Thoracic aorta (tissue), 2 donors: ENCODE measurements at places on chromosomes 5 and 9. TPM values are rescaled to one million over a fixed set of nuclear protein-coding genes. Genes with fewer than 3 reads are reported as not detected.

The CA9 gene
- total RNA-seq = 10.7 TPM

DNA sequence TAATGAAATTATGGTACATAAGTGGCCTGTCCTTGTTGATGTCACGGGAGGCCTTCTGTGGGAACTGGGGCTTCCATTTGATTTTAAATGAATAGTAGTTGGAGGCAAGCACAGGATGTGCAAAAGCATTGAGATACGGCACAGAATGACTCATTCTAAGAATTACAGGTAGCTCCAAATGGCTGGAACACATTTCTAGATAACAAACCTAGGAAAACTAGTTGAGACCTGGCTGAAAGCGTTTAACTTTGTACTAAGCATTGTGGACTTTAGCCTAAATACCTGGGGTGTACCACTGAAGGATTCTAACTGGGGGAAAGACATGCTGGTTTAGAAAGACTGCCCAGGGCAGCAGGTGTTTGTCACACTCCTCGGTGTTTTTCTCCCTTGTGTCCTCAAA, 9.4 kb downstream of the SKP2 start:
- H3K36me3 ChIP-seq = peaks cover 17% of the 10 kb centered on the region
- no peaks in the 10 kb centered on the region for H3K27me3 ChIP-seq
- no peak overlapping the region for H3K27ac ChIP-seq
- no peak overlapping the region for H3K4me3 ChIP-seq
- no peak for DNase-seq

The LCN15 gene
- not detected for total RNA-seq

DNA sequence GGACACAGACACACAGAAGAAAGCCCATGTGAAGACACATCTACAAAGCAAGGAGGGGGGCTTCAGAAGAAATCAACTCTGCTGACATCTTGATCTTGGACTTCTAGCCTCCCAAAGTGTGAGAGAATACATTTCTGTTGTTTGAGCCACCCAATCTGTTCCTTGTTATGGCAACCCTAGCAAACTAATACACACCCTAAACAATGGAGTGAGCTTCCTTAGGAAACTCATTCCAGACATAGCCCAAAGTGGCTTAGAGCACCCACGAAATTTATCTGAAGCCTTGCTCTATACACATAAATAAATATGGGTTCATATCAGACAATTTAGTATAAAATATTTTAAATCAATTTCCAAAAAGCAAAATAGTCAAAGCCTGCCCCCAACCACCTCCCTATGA, 7.6 kb upstream of the TBC1D2 start:
- no peaks in the 10 kb centered on the region for H3K27me3 ChIP-seq
- no peak overlapping the region for H3K4me3 ChIP-seq
- no peaks in the 10 kb centered on the region for H3K4me1 ChIP-seq
- H3K36me3 ChIP-seq = no peaks in the 10 kb centered on the region
- H3K27ac ChIP-seq = no peak overlapping the region

DNA sequence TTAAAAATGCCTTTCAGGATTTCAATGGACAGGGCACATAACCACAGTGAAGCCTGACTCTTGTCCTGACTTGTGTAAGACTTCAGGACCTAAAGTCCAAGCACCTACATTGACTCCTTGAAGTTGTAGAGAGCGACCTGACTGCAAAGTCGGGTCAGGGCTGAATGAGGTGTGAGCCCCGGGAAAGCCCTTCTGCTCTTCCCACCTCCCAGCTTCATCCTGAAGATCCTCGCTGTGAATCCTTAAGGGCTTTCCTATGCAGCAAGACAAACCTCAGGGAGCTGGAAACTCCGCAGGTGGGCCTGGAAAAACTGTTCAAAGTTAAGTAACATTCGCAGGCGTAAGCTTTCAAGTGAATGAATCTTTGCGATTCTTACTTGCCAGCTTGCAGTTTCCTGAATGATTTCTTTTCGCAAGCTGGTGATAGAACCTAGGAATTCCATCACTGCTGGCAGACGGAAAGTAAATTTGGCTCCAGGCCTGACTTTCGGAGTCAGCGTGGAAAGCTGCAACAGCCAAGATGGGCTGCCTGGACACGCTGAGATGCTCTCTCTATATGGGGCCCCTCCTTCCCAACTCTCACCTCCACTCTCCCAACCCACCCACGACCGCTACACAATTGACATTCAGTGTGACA, 10.9 kb downstream of the SEMA5A start:
- DNase-seq = no peak
- no peaks in the 10 kb centered on the region for H3K27me3 ChIP-seq
- H3K4me1 ChIP-seq = peaks cover 52% of the 10 kb centered on the region
- H3K36me3 ChIP-seq = no peaks in the 10 kb centered on the region

- H3K4me1 ChIP-seq = peaks cover 51% of the 10 kb centered on the region
- H3K36me3 ChIP-seq = peaks cover 4% of the 10 kb centered on the region
- H3K27me3 ChIP-seq = no peaks in the 10 kb centered on the region
- no peak for DNase-seq
Measured at GRCh38 chr9:127876764-127877562, 512 bp downstream of the AK1 start.

DNA sequence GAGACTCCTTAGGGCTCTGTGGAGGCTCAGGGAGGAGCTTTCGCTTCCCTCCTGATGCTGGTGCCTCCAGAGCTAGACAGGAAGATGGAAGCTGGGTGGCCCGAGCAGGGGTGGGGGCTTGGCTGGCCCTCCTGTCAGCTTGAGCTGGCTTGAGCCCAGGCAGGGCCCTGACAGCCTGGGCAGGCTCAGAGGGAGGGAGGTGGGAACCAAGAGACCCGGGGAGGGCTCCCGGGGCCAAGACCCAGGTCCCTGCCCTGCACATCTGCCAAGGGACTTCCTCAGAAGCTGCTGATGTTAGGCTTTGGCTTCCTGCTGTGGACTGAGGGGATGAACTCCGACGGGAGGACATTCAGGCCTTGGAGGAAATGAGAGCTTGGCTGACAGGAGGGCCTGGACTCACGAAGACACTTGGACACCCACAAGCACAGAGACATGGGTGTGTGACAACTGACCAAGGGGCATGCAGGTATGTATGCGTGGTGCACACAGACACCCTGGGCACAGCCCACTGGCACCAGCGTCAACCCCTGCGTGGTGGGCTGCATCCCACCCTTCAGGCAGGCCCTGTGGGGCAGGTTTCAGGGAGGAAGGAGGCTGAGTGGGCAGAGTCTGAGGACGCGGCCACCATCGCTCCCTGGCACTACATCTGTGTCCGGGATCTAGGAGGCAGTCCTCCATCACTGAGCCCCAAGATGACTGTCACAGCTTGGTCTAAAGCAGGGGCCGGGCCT, 1.7 kb upstream of the LTC4S start:
- H3K36me3 ChIP-seq = no peaks in the 10 kb centered on the region
- no peak for DNase-seq
- H3K27me3 ChIP-seq = no peaks in the 10 kb centered on the region

The CDH9 gene
- total RNA-seq = not detected

DNA sequence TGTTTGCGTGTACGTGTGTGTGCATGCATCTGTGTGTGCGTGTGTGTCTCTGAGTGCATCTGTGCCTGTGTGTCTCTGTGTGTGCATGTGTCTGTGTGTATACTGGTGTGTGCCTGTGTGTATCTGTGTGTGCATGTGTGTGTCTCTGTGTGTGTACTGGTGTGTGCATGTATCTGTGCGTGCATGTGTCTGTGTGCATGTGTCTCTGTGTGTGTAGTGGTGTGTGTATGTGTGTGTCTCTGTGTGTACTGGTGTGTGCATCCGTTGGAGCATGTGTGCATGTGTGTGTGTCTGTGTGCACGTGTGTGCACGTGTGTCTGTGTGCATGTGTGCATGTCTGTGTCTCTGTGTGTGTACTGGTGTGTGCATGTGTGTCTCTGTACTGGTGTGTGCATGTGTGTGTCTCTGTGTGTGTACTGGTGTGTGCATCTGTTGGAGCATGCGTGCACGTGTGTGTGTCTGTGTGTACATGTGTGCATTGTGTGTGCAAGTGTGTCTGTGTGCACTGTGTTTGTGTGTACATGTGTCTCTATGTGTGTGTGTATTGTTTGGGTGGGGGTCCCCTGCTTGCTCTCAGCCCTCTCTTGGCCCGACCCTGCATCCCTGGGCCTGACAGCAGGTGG, 23.8 kb upstream of the NOTCH1 start:
- DNase-seq = no peak
- no peaks in the 10 kb centered on the region for H3K36me3 ChIP-seq
- H3K27ac ChIP-seq = no peak overlapping the region
- H3K4me3 ChIP-seq = no peak overlapping the region
- H3K27me3 ChIP-seq = no peaks in the 10 kb centered on the region

GRCh38 chr5:91145333-91145620, 237.8 kb downstream of the ARRDC3 start:
- no peaks in the 10 kb centered on the region for H3K27me3 ChIP-seq
- H3K27ac ChIP-seq = peak overlapping the region; percentile 71
- H3K4me1 ChIP-seq = peaks cover 64% of the 10 kb centered on the region
- no peak for DNase-seq
- H3K4me3 ChIP-seq = peak overlapping the region; percentile 42
- H3K36me3 ChIP-seq = no peaks in the 10 kb centered on the region

DNA sequence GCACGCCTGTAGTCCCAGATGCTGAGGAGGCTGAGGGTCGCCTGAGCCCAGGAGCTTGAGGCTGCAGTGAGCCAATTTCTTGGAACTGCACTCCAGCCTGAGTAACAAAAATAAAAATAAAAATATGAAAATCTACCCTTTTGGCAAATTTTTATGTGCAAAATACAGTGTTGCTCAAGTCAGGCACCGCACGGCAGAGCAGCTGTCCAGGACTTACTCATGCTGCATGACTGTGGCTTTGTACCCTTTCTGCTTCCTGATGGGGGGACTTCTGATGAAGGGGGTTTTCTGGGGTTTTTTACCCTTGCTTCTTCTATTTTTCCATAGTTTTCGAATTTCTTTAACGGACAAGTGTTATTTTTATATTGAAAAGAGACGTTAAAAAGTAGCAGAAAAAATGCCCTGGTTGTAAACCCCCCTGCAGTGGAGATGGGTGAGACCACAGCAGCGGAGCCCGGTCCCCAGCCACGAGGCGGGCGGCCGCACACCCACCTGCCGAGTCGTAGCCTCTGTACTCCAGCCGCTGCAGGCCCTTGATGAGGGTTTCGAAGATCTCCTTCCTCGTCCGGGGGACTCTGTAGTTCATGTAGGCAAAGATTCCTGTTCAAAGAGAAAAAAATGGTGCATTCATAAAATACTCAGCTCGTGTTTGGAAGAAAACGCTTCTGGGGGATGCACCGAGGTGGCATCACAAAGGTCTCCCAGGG, 15.0 kb downstream of the GFPT2 start:
- DNase-seq = no peak
- no peak overlapping the region for H3K4me3 ChIP-seq
- no peaks in the 10 kb centered on the region for H3K4me1 ChIP-seq
- H3K36me3 ChIP-seq = no peaks in the 10 kb centered on the region

- no peak for DNase-seq
- H3K27ac ChIP-seq = peak overlapping the region; percentile 98
- H3K4me3 ChIP-seq = peak overlapping the region; percentile 84
- peaks cover 6% of the 10 kb centered on the region for H3K36me3 ChIP-seq
- H3K27me3 ChIP-seq = no peaks in the 10 kb centered on the region
Measured at GRCh38 chr5:43065948-43066798, 26.1 kb upstream of the ANXA2R start.

DNA sequence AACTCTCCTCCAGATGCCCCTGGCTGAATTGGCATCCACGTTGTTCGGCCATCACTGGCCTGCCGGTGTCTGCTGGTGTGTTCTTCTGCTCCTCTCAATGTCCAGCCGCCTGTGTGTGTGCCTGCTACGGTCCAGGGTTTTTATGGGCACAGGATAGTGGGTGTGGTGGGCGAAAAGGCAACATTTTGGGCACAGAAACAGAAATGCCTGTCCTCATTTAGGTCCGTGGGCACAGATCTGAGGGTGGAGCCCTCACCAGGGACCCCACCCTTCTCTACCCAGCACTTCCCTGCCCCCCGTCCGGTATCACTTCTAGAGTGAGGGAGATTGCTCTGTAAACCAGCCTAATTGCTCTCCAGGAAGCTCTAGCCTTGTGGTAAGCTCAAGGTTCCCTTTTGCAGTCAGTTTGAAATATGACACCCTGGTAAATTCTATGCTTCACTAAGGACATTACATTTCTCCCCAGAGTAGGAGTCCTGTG, 410.1 kb downstream of the MAT2B start:
- H3K36me3 ChIP-seq = no peaks in the 10 kb centered on the region
- H3K4me3 ChIP-seq = no peak overlapping the region
- H3K4me1 ChIP-seq = no peaks in the 10 kb centered on the region
- no peak for DNase-seq
- no peak overlapping the region for H3K27ac ChIP-seq
- H3K27me3 ChIP-seq = no peaks in the 10 kb centered on the region

DNA sequence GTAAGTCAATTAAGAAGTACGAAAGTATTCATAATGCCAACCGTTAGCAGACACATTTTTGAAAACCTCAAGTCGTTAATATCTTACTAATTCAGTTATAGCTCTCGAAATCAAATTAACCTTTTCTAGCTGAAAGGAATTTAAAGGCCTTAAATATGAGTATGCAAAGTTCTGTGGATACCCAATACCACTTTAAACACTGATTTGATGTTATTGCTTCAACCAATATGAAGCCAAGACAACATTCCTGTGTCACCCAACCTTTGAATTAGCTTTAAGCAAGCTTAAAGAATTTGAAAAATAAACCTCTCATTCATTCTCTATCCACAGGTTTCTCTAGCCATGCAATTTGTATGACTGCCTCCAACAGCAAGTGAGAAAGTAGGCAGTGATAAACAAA, 204.5 kb downstream of the MCTP1 start:
- H3K27me3 ChIP-seq = no peaks in the 10 kb centered on the region
- H3K4me1 ChIP-seq = no peaks in the 10 kb centered on the region

The SV2C gene
- total RNA-seq = 0.14 TPM

DNA sequence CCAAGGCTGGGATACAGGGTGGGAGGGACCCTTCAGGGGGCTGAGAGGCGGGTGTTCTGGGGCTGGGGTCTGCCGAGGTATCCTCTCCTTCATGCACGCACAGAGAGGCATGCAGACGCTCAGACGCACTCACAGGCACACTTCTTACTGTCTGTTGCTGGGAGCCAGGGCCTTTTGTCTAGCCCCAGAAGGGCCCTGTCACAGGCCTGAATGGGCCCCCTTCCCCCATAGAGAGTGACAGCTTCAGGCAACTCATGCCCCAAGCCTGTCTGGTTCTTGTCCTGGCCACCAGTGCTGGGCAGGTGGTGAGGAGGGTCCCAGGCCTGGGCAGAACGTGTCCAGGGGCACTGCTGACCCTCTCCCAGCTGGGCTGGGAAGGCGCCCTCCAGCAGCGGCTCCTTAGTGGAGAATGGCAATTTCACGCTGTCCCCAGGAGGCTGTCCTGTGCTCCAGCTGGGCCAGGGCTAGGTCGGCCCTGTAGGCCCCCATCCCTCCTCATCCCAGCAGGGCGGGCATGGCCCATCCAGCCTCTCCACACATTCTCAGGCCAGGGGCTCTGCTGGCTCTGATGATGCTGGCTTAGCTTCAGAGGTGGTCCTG, 45.3 kb downstream of the LMX1B start:
- H3K4me1 ChIP-seq = peaks cover 3% of the 10 kb centered on the region
- no peak for DNase-seq
- no peaks in the 10 kb centered on the region for H3K27me3 ChIP-seq
- H3K36me3 ChIP-seq = no peaks in the 10 kb centered on the region
- H3K4me3 ChIP-seq = no peak overlapping the region
